ENCODE measurements at places on chromosomes 12 and 14.

- no peak for DNase-seq
Measured at GRCh38 chr12:107035733-107036132, 48.8 kb upstream of the MTERF2 start.

GRCh38 chr12:53279283-53279869, 11.3 kb downstream of the ESPL1 start:
- DNase-seq, result no peak

DNA sequence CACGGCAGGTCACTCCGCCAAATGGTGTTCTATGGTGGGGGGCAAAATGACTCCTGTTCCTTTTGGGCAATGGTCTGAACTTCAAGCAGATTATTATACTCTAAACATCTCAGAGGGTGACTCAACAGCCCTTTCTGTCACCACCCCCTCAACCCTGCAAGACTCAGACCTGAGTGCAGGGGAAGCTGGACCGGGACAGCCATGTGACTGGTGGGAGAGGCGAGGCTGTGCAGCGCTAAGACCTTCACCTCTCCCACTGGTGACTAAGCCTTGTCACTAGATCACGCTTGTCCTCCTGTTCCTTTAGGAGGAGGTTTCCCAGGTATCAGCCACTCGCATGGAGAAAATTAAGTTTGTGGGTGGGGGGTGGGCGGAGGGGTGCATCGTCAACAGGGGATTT, 67.1 kb upstream of the CCND2 start:
- no peak for DNase-seq

DNA sequence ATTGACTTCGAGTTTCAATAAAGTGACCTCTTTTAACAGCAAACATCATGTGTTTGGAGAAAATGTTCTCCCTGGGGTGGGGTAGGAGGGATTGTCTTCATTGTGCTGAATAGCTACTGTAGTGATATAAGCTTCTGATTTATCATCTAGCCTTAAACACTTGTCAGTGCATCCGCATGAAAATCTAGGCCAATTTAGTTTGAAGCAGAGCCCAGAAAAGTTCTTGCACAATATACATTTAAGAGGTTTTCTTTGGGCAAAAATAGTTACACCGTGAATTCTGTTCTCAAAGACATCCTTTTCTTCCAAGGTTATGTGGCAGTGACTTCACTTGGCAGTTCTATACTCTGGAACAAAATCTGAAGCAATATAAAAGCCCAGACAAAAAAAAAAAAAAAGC, 136.0 kb upstream of the IFNG-AS1 start:
- DNase-seq, result no peak

All from right forelimb (tissue), 1 donor.